ENCODE measurements at places on chromosomes 3 and 15. TPM values are rescaled to one million over a fixed set of nuclear protein-coding genes. Genes with fewer than 3 reads are reported as not detected.

The SCN11A gene
- 0.60 TPM for total RNA-seq

The LINGO1 gene
- total RNA-seq: 0.98 TPM

The SLC22A13 gene
- total RNA-seq: 0.64 TPM

The ATR gene
- total RNA-seq: 41.3 TPM

The SLC12A6 gene
- total RNA-seq: 32.5 TPM

The IGSF10 gene
- 15.9 TPM for total RNA-seq

The SLC2A2 gene
- 0.12 TPM for total RNA-seq

The ATP10A gene
- total RNA-seq: 4.5 TPM

The RBM15B gene
- total RNA-seq: 18.9 TPM

The MORC1 gene
- not detected for total RNA-seq

The ERICH6 gene
- not detected for total RNA-seq

The MYLK gene
- 172 TPM for total RNA-seq

The CMTM8 gene
- total RNA-seq: 17.0 TPM

The THPO gene
- 0.31 TPM for total RNA-seq

The CHRM5 gene
- total RNA-seq: 0.23 TPM

The SPSB4 gene
- total RNA-seq: 2.4 TPM

The ABHD10 gene
- total RNA-seq: 24.4 TPM

The CP gene
- total RNA-seq: 89.8 TPM

The BLM gene
- total RNA-seq: 3.2 TPM

The FGF12 gene
- total RNA-seq: 6.0 TPM

The PLA2G4E gene
- total RNA-seq: 1.7 TPM

The GOLGA8S gene
- total RNA-seq: 0.11 TPM

The SLC12A1 gene
- not detected for total RNA-seq
